Ureter (tissue), 1 donor: ENCODE measurements at places on chromosomes 7 and 10.

- no peak for DNase-seq
Measured at GRCh38 chr7:1058821-1059199, 14.5 kb downstream of the GPR146 start.

GRCh38 chr10:57457972-57458512, 809.7 kb downstream of the IPMK start:
- DNase-seq = no peak

- DNase-seq = no peak
Measured at GRCh38 chr7:155093596-155093995, 23.5 kb downstream of the HTR5A start.

DNA sequence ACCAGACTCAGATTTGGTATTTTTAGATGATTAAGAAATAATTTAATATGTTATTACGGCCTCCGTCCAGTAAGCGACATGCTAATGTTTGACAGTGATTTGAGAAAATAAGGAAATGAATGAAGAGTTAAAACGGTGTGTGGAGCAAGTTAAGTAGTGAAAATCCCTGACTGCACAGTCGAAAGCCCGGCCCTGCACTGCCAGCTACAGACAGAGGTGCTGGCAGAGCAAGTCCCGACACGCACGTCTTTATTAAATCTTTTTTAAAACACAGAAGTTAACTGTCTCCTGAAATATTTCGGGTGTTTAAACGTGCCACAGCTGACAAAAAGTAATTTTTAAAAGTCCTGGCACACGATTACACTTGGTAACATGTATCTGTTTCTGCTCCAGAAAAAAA, 293.4 kb upstream of the RNF32 start:
- DNase-seq = peak; percentile 56

GRCh38 chr7:103593691-103594090, 147.7 kb upstream of the SLC26A5 start:
- DNase-seq = no peak

DNA sequence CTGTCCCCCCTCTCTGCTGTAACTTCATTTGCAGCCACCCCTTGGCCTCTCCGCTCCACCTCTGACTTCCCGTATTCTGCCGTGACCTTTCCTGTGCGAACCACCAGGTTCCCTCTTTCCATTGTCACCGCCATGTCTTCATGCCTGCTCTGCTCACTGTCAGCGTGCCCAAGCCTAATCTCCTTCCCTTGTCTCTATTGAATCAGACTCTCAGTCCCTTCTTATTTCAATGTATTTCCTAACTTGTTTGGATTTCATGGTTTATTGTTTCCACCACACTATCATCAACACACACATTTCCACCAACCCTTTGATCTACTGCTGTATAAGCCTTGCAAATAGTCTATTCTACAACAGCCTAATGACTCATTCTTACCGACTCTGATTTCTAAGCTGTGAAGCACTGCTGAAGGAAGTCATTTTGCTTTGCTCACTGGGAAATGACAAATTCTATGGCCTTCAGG, 30.0 kb upstream of the INHBA start:
- no peak for DNase-seq

DNA sequence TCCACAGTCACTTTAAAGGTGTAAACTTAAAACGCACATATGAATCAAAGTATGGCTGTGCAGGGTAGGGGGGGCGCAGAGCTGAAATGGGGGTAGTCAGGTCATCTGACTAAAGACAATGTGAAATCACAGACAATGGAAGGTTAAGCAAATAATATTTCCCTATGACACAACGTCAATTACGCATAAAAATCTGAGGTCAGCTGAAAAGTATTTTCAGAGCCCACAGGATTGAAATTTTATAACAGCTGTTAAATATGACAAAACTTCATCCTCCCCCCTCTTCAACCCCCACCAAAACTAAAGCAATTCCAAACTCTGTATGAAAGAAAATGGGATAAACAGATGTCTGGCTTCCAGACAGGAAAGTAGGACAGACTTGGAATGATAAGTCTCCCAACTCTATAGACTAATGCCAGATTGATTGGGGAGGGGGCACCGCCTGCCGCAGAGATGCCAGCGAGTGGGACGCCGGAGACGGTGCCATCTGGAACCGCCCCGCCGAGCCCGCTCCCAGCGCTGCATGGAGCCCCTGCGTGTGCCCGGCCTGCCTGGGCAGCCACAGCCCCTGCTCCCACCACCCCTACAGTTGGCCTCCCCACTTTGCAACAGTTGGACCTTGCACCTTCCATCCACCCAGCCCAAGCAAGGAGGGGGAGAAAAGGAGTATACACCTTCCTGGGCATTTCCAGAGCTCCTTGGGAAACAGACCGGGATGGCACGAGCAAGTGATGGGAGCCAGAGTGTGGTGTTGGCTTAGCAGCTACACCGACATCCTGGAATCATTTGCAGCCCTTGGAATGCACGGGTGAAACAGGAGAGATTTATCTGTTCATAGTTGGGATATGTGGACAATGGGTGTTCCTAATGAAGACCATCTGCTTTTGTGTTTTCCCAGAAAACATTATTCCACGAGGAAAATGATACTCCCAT, 10.7 kb downstream of the EBF3 start:
- no peak for DNase-seq

- no peak for DNase-seq
Measured at GRCh38 chr7:191105-191980, 1.0 kb upstream of the FAM20C start.

DNA sequence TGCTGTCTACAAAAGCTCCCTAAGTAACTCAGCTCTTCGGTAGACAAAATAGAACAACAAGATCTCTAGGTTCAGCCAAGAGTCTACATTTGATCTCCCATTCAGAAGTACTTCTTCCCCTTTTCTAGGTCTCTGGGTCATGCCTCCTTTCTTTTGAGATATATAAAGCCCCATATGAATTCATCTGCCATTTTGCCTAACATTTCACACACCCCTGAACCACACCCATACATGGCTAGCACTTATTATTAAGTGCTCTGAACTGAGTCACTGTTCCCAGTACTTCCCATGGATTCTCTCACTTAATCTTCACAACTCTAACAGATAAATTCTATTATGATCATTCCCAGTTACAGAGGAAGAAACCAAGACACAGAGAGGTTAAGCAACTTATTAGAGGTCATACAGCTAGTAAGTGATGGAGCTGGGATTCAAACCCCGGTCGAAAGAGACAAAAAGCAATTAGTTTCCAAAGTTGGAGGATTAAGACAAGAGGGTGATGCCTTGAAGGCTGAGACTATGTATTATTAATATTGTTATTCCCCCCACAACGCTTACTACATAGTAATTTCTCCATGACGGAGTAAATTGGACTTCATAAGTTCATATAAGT, 17.3 kb downstream of the MYOF start:
- DNase-seq = no peak

- DNase-seq = no peak
Measured at GRCh38 chr10:56370217-56371113, 9.4 kb upstream of the ZWINT start.

GRCh38 chr10:47340608-47341170, 7.5 kb upstream of the RBP3 start:
- DNase-seq = no peak

DNA sequence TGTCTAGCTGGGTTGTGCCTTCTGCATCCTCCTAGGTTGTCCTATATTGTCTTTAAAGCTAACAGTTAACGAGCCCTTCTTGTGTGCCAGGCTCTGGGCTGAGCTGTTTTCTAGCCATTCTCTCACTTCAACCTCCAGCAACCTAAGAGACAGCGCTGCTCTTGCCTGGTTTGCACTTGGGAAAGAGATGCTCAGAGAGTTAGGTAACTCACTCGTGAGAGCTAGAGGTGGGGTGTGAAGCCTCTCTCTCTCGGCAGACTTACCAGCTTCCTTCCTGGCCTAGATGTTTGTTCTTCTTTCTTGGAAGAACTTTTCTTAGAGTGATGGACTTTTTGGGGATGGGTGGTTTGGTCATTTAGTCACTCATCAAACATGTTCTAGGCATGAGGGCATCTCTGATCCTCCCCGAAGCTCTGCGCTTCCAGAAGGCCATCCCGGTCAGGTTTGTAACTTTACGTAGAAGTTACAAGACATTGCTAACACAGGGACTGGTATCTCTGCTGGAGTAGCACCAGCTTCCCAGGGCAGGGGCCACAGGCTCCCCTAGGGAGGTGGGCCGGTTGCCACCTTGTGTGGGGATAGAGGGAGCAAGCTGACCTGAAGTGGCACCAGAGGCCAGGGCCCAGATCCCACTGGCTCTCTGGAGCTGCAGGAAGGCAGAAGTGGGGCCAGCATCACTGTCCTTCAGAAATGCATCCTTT, 14.3 kb downstream of the TSPAN15 start:
- no peak for DNase-seq

DNA sequence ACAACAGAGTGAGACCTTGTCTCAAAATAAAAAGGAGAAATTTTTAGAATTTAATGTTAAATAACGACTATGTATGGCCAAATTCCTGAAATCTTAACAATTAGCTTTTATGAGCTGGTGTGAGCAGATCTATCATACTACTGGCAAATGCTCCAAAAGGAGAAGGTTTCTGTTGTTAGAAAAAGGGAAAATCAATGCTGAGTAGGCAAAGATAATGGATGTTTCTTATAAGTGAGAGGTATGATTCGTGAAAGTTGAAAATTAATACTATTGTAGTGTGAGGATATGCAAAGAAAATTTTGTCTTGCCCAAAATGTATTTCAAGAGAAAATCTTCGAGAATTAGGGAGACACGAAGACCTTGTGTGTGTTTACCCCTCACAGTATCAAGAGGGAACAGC, 40.8 kb upstream of the CUL1 start:
- DNase-seq = no peak

DNA sequence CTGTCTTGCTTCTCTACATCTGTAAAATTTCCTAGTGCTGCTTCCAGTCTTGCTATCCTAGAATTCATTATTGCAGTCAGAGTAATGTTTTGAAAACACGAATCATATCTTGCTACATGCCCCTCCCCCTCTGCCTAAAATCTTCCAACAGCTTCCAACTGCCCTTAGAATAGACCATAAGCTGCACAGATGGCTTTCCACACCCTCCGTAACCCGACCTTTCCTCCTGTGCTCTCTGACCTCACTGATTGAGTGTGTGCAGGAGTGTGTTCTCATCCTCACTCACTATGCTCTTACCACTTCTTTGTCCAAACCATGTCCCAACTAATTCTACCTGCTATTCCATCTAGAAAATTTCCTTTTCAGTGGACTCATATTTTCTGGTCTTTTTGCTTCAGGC, 121.2 kb upstream of the ANKRD1 start:
- DNase-seq = no peak
